ENCODE measurements at places on chromosomes 16 and 17.

- no peak overlapping the region for H3K27ac ChIP-seq
- H3K36me3 ChIP-seq: no peaks in the 10 kb centered on the region
- H3K4me1 ChIP-seq: no peaks in the 10 kb centered on the region
- H3K27me3 ChIP-seq: peaks cover 23% of the 10 kb centered on the region
Observed at GRCh38 chr16:23015580-23015979, 133.7 kb downstream of the USP31 start.

DNA sequence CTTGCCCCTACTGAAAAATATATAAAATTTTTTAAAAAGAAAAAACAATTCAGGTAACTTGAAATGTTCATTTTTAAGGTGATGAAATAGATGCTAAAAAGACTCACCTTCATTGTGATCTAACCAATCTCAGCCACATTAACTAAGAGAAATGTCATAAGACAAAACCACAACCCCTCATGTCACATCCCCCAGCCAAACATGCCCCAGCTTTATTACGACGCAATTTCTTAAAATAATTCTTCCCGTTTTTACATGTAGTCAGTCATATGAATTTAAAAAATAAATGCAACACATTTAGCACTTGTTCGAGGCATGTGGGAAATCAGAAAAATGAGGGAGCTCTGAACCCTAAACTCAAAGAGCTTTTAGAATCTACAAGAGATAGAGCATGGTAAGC is 9.5 kb downstream of the AMFR start:
- no peak for DNase-seq
- no peak overlapping the region for H3K4me3 ChIP-seq
- H3K36me3 ChIP-seq: peaks cover 17% of the 10 kb centered on the region
- H3K27me3 ChIP-seq: no peaks in the 10 kb centered on the region

- no peaks in the 10 kb centered on the region for H3K27me3 ChIP-seq
- DNase-seq: no peak
- no peaks in the 10 kb centered on the region for H3K36me3 ChIP-seq
- H3K4me3 ChIP-seq: no peak overlapping the region
Observed at GRCh38 chr17:17844500-17844899, 7.7 kb upstream of the SREBF1 start.

DNA sequence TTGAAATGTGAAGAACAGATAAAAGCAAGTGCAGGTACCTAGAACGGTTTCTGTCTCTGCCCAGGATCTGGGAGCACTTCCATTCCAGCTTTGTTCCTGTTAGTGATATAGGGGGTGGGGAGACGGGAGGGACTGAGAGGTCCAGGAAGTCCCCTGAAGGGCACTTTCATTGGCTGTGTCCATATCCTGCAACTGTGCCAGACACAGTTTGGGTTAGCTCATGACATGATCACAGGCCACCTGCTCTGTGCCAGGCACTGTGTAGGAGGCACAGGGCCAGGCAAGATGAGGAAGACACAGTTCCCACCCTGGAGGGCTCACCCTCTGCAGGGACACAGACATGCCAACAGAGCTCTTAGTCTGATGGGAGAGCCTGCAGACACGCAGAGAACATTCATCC is 7.9 kb downstream of the CBLN1 start:
- H3K4me3 ChIP-seq: no peak overlapping the region
- peaks cover 94% of the 10 kb centered on the region for H3K27me3 ChIP-seq
- no peaks in the 10 kb centered on the region for H3K36me3 ChIP-seq
- H3K4me1 ChIP-seq: no peaks in the 10 kb centered on the region

DNA sequence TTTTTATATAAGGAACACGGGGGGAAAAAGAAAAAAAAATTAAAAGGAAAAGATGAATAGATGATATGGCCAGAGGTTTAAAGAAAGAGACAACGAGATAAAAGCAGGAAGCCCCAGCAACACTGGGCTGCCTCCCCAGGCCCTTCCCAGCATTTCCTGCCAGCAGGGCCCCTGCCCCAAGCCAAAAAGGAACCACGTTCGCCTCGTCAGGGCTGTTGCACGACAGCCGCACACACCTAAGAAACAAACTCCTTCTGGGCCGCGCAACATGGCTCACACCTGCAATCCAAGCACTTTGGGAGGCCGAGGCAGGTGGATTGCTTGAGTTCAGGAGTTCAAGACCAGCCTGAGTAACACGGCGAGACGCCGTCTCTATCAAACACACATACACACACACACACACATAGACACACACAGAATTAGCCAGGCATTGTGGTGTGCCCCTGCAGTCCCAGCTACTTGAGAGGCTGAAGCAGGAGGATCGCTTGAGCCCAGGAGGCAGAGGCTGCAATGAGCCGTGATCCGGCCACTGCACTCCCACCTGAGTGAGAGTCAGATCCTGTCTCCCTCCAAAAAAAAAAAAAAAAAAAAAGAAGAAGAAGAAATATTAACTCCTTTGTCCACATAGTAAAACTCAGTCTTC is 83.0 kb downstream of the ANKRD11 start:
- H3K27ac ChIP-seq: peak overlapping the region; percentile 44
- DNase-seq: no peak
- H3K36me3 ChIP-seq: no peaks in the 10 kb centered on the region
- H3K4me1 ChIP-seq: peaks cover 80% of the 10 kb centered on the region

DNA sequence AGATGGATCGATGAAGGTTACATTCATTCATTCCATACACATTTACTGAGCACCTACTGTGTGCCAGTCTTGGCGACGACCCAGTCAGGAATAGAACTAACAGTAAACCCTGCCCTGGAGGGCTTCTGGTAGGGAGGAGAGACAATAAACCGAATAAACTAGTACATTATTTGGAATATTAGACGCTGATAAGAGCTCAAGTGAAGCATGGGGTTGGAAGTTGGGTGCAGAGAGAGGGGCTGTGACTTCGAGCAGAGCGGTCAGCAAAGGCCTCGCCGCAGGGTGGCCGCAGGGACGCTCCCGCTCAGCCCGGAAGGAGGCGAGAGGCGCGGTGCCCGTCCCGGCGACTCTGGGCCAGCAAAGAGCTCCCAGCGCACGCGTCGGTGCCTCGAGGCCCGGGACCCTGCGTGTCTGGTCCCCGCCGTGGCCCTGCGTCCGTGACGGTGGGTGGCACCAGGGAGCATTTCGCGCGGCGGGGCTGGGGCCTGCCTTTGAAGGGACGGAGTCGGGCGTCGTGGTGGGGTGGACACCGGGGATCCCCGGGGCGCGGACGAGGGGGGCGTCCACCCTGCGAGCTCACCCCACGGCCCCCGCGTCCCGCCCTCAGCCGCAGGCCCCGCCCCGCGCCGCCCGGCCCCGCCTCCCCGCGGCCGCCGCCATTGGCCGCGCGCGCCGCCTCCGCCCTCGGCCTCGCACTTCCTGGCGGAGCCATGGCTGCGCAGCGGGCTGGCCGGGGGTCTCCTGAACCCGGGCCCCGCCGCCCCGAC is at the start of gene KLHL36:
KLHL36 (plus strand) TSS at position 684 of the 767 bp plus-strand sequence. CDS start 2,357 bp downstream, outside the sequence.
- peak within 1 kb of the TSS; percentile 83 for H3K27ac ChIP-seq
- peak within 1 kb of the TSS; percentile 80 for H3K4me3 ChIP-seq
- H3K4me1 ChIP-seq: peaks cover 24% of the 10 kb centered on the region
- H3K27me3 ChIP-seq: no peaks in the 10 kb centered on the region
- peaks cover 7% of the 10 kb centered on the region for H3K36me3 ChIP-seq

- H3K27ac ChIP-seq: no peak overlapping the region
- no peak overlapping the region for H3K4me3 ChIP-seq
- H3K4me1 ChIP-seq: no peaks in the 10 kb centered on the region
- H3K27me3 ChIP-seq: no peaks in the 10 kb centered on the region
- no peak for DNase-seq
Observed at GRCh38 chr17:37432671-37433070, 26.0 kb downstream of the TADA2A start.

DNA sequence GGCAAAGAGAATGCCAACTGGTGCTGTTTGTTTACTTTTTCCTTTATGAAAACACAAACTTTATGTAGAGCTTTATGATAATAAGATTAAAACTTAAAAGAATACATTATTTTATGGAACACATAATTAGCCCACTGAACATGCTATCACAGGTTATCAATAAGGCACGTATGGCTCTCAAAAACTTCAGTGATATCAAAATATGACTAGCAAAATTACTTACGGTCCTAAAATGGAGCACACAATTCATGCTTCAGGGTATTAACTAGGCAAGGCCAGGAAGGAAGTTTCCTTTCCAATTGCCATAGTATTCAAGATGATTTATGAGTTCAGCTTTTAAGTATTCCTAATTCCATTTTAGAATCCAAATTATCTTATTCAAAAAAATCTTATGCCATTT is 3.6 kb downstream of the RNF43 start:
- peaks cover 78% of the 10 kb centered on the region for H3K4me1 ChIP-seq
- peak overlapping the region; percentile 92 for H3K4me3 ChIP-seq
- H3K36me3 ChIP-seq: no peaks in the 10 kb centered on the region
- peak overlapping the region; percentile 97 for H3K27ac ChIP-seq

GRCh38 chr16:71295950-71296349 is 6.7 kb upstream of the CMTR2 start:
- no peaks in the 10 kb centered on the region for H3K36me3 ChIP-seq
- H3K4me3 ChIP-seq: no peak overlapping the region
- H3K27me3 ChIP-seq: peaks cover 12% of the 10 kb centered on the region
- no peak overlapping the region for H3K27ac ChIP-seq
- DNase-seq: no peak

- no peak for DNase-seq
- H3K4me1 ChIP-seq: no peaks in the 10 kb centered on the region
- H3K27ac ChIP-seq: no peak overlapping the region
- no peaks in the 10 kb centered on the region for H3K36me3 ChIP-seq
- no peak overlapping the region for H3K4me3 ChIP-seq
Observed at GRCh38 chr16:56709443-56710040, 20.4 kb upstream of the NUP93 start.

DNA sequence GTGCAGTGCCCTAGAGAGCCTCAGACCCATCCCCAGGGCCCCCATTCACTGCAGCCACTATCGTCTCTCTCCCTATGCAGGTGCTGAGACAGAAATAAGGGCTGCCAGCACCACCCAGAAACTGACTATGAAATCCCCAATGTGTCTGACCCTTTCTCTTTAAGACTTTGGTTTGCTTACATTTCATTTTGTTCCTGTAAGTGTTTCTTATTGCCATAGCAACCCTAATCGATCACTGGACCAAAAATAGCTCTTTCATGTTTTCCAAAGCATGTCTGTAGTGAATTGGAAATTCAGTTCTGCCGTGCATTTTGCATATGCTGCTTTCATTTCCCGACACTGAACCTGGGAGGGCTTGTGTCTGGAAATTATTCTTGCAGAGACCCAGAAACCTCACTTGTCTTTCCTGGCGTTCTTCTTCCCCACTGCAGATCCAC is 148.7 kb upstream of the NOL11 start:
- no peak for DNase-seq
- H3K4me3 ChIP-seq: no peak overlapping the region
- no peaks in the 10 kb centered on the region for H3K4me1 ChIP-seq
- no peak overlapping the region for H3K27ac ChIP-seq
- no peaks in the 10 kb centered on the region for H3K36me3 ChIP-seq

DNA sequence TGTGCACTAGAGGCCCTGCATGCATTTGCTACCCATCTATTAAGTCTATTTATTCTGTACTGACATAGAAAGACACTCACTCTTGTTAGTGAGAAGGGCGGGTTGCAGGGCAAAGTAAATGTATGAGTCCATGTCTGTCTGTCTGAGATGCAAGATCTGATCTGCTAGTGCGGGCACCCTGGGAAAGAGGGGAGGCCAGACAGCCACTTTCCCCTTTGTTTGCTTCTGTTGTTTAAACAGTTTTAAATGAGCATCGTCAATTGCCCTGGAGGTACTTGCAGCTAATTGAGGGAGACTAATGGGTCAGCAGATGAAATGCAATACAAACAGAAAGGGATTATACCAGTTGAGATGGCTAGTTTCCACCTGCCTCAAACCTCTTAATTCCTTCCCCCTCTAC is 24.9 kb downstream of the SCNN1G start:
- H3K4me3 ChIP-seq: no peak overlapping the region
- H3K36me3 ChIP-seq: no peaks in the 10 kb centered on the region
- peaks cover 48% of the 10 kb centered on the region for H3K27me3 ChIP-seq

DNA sequence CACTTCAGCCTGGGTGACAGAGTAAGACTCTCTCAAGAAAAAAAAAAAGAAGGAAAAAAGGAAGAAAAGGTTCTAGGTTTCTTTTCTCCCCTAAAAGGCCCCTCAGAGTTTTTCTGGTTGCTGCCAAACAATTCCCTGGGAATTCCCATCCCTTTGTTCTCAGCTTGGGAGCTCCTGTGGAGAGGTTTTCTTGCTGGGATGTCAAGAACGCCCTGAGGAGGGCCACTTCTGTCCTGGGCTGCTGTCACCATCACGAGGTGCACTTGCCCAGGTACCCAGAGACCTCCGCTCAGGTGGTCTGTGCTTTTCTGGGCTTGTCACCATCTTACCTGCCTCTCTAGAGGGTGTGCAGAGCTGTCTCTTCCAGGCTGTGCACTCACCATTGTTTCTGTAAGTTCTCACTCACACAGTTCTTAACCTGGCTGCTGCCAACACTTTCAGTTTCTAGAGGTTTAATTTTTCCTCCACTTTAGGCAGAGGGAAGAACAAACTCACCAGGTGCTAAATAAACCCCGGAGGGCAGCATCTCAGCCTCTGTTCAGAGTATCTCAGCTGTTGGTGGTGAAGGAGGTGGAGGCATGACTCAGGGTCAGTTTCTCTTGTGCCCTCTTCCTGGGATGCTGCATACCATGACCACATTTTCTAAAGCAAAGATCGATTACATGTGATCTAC is 2.4 kb upstream of the COX6A2 start:
- no peaks in the 10 kb centered on the region for H3K36me3 ChIP-seq
- H3K27ac ChIP-seq: no peak overlapping the region
- H3K27me3 ChIP-seq: peaks cover 17% of the 10 kb centered on the region
- H3K4me3 ChIP-seq: no peak overlapping the region

DNA sequence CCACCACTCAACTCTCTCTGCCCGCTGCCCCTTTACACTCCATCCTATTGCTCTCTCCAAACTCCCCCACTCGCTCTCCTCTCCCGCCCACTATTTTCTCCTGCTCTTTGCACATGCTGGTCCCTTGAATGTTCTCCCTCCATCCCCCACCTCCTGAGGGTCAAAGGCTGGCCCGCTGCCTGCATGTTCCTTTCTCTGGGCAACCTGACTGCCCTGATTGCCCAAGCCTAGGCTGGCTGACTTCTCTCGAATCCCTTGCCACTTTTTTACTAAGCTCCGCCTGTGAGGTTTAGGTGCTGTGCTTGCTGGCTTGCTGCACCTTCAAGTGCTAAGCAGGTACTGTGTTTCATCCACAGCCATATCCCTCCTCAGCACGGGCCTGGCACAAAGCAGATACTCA is 2.7 kb downstream of the EMC8 start:
- H3K4me3 ChIP-seq: no peak overlapping the region
- H3K4me1 ChIP-seq: peaks cover 26% of the 10 kb centered on the region
- H3K27ac ChIP-seq: no peak overlapping the region

DNA sequence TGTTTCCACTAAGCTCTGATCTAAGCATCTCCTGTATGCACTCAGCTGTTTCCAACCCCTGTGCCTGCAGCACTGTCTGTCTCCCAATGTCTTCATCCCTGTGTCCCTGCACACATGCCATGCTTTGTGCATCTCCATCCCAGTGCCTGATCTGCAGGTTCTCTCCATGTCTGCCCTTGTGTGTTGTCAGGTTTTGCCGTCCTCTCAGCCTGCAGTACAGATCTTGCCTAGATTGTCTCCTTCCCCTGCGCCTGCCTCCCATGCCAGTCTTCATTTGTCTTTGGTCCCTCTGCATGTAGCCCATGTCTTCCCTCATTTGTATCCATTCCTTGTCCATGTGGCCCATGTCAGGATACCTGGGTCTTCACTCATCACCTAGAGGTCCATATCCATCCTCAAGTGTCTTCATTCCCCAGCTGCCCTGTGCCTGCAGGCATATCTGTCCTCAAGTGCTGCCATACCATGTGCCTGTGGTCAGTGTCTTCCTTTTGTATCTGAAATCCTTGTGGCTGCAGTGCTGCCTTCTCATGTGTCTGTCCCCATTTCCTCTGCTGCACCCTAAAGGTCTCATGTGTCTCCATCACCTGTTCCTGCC is 71.5 kb downstream of the TNFRSF13B start:
- H3K27me3 ChIP-seq: peaks cover 20% of the 10 kb centered on the region
- H3K36me3 ChIP-seq: peaks cover 2% of the 10 kb centered on the region
- no peak for DNase-seq
- H3K4me3 ChIP-seq: no peak overlapping the region
- peaks cover 8% of the 10 kb centered on the region for H3K4me1 ChIP-seq
- H3K27ac ChIP-seq: no peak overlapping the region

Measured in mesothelial cell of epicardium (in vitro differentiated cells).